ENCODE measurements at places on chromosomes 2 and 18.
A peak's percentile ranks its signal among the peaks of the same experiment; 100 is the strongest.

- DNase-seq = no peak
Observed at GRCh38 chr2:25470806-25471205, 129.1 kb upstream of the DNMT3A start.

DNA sequence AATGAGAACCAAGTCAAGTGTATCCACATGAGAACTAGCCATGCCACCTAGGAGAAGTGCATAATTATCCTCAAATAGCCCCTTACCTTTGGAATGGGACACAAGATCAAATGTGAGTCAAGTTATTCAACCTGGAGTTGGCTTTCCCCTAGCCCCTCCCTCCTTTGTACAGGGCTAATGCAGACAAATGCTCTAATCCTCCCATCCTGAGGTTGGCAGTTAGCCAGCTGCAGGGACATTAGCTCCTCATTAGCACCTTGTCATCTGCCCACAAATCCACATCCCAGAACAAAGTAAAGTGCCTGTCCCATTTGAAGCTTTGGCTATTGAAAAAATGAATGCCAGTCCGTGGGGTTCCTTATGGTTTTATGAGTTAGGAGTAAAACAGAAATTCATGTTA is 294.1 kb upstream of the FANCL start:
- DNase-seq = no peak

GRCh38 chr2:199955339-199956061 is at the start of the genes MAIP1 and TYW5:
Gene MAIP1, plus strand, starts transcription at chr2:199955582. Its CDS starts 217 bp downstream, at chr2:199955799.
Gene TYW5, minus strand, starts transcription at chr2:199955491. Its CDS starts 21 bp downstream, at chr2:199955470.
- DNase-seq = peak; percentile 86

DNA sequence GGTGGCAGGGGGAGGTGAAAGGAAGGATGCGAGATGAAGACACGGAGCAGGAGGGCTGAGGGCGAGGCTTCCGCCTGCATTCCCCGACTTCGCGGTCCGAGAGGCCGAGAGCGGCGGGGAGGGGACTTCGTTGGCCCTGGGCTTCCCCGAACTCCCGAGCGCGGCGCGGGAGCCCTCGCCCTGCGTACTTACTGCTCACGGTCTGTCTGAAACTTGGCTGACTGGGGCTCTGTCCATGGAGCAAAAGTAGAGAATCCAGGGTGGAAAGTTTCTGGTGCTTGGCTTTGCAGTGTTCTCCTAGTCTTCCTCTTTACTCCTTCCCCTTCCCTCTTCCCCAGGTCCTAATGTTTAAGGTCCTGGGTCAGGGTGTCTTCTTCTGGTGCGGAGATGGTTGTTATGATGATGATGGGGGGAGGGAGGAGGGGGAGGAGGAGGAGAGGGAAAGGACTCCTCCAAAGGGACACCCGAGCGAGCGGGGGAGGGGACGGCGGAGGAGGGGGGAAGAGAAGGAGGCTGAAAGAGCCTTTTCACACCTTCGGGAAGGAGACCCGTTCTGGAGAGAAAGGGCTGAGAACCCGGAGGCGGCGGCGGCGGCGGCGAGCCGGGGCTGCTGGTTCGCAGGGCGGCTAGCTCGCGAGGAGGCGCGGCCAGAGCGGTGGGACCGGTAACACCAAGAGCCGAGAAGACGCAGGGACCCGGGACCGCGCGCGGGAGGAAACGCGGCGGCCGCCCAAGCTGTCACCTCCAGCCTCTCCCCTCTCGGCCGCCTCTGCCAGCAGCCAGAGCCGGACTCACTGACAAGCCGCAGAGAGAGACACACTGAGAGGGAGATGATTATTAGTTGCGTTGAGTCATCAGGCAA is at the start of gene SATB2:
TSS of gene SATB2 (minus strand) at position 793 of the 862 bp plus-strand sequence. CDS start 1,902 bp downstream, outside the sequence.
- DNase-seq = peak; percentile 90

- no peak for DNase-seq
Observed at GRCh38 chr2:118657466-118657865, 190.0 kb downstream of the EN1 start.

- DNase-seq = no peak
Observed at GRCh38 chr2:219810895-219811294, 183.5 kb downstream of the SLC4A3 start.

- peak; percentile 30 for DNase-seq
Observed at GRCh38 chr2:105744909-105745853, at the start of gene NCK2. Gene NCK2, plus strand, starts transcription at chr2:105744912. Its CDS starts 110,152 bp downstream, at chr2:105855064.

- DNase-seq = no peak
Observed at GRCh38 chr2:112047537-112048235, 7.4 kb upstream of the TMEM87B start.

DNA sequence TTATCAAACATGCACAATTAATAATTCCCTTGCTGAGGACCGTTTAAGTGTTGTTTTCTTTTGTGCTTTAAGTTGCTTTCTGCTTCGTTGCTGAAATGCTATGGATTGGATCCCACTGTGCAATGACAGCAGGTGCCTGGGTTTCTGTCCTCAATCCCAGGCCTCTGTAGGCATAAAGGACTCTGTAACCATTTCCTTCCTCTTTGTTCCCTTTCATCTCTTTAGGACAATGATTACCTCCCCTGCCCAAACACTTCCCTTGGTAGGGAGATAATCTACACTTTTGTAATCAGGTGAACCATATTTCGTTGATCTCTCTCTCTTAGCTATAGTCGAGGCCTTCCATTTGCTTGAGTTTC is 58.6 kb upstream of the LYPD6B start:
- DNase-seq = no peak

DNA sequence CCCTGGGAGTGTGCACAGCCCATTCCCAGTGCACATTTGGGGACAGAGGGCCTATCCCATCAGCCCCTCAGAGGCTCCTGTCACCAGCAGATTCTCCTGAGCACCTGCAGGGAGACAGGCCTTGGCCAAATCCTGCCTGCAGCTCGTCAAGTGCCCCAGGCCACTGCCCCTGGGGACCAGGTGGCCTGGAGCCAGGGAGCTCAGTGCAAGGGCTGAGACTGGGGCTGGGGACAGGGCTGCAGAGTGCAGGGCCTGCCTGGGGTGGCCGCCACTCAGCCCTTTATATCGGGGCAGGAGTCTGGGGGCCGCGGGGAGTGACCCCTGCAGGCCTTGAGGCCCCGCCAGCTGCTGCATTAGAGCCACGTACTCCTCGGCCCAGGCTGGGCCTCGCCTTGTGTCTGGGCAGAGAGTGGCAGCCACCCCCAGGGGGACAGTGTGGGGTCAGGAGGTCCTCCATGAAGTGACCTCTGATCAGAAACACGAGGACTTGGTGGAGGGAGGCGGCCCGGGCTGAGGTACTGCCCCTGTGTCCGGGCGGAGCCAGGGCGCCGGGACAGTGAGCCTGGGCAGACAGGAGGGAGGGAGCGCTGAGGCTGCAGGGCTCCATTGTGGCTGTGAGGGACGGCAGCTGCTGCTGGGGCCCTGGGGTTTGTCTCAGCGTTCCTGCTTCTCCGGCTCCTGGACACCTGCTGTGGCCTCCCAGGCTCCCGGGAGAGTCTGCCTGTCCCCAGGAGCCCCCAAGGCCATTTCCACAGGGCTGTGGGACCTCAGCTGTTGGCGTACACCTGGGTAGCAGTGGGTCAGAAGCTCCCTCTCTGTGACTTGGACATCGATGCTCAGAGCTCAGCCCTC is 24.2 kb downstream of the GPC1 start:
- no peak for DNase-seq

GRCh38 chr2:165582409-165582808 is 112.9 kb downstream of the CSRNP3 start:
- peak; percentile 15 for DNase-seq

DNA sequence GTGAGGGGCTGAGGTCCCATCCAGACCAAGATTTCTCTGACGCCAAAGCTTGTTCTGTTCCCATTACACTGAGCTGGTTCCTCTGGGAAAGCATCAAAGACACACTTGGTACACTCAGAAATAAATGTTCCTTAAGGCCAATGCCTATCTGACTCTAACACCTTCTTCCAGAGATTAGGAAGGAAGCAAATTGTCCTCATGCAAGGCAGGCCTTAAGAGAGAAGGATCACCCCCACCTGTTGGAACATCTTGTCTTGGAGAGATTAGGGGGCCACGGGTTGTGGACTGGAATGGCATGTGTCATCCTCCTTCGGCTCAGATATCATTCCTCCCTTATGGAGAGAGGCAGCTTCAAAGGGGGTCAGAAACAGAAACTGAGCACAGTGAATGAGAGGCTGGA is 100.2 kb downstream of the ANKRD44 start:
- DNase-seq = no peak

DNA sequence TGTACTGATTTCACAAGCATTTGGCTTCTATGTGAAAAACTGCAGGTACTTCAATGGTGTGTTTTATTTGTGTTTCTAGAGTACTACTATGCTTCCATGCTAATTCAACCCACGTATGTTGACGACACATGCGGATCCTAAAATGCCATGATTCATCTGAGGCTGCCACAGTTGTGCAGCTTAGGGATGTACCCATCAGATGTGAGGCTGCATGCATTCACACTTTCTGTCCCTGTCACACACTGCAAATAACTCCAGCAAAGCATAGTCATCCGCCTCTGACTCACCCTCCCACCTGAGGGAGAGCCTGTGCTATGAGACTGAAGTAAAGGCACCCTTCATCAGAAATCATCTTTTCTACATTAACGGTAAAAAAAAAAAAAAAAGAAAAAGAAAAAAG is 22.1 kb upstream of the SERTAD2 start:
- peak; percentile 56 for DNase-seq

GRCh38 chr2:224937887-224938286 is 104.4 kb downstream of the DOCK10 start:
- DNase-seq = no peak

- no peak for DNase-seq
Observed at GRCh38 chr2:239977111-239977510, 48.0 kb downstream of the NDUFA10 start.

GRCh38 chr2:15727396-15728244 is 136.0 kb downstream of the DDX1 start:
- no peak for DNase-seq

- DNase-seq = peak; percentile 42
Observed at GRCh38 chr2:173982918-173983317, 17.7 kb upstream of the SP3 start.

DNA sequence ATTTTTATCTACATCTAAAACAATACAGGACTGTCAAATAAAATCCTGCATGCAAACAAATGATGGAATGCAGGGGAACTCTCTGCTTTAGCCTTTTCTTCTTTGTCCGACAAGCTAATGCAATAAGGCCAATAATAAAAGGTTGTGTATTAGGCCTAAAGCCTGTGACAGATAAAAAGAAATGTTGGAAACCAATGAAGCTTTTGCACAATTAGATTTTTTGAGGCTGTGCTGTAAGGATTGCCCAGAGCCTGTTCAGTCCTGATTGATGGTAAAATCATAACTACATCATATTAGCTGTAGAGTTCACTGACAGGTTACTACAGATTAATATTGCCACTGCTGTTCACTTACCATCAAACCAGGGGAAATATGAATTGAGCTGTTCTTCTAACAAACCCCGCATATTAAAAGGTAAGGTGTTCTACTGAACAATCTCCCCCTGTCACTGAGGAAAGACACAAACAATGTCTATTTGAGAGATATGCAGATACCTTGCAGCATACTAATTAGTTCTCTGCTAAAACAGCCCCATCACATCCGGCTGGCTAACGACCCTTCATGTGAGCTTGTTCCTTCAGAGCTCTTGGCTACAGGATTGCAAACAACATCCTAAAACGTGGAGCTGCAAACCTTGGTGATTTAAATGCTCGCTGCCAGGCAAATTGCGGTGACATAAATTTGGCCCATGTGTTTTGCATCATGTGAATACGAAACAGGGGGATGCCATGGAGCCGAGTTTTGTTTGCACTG is 305.4 kb downstream of the MTX2 start:
- DNase-seq = no peak

- DNase-seq = no peak
Observed at GRCh38 chr2:104443145-104443544, 410.8 kb upstream of the POU3F3 start.

- DNase-seq = no peak
Observed at GRCh38 chr2:128548461-128548891, 229.8 kb upstream of the HS6ST1 start.

GRCh38 chr18:75815767-75816166 is 388.3 kb upstream of the SMIM21 start:
- DNase-seq = no peak

DNA sequence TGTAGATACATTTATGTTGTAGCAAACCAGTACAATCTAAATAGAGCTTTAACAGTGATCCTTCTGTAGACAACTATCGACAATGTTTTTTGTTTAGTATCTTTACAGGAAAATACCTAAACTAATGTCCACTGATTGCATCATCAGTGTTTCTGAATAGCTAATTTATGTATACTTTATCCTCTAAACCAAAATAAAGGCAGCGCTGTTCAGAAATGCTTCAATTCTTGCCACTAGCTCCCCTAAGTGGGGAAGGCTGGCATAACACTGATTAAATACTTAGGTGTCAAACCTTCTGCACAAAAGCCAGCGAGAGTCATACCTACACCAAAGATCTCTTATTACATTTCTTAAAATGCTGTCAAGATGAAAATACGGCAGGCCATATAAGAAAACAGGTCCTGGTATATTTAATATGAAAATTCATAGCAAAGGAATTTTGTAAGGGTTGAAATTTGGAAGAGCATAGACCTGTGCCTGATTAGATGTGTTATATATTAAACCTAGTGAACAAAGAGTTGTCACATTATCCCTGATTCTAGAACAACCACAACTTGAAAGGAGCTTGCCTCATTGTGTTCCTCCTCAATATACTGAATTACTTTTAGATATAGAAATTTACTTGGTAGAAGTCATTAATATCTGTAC is 1693.4 kb upstream of the SLC39A10 start:
- peak; percentile 46 for DNase-seq

DNA sequence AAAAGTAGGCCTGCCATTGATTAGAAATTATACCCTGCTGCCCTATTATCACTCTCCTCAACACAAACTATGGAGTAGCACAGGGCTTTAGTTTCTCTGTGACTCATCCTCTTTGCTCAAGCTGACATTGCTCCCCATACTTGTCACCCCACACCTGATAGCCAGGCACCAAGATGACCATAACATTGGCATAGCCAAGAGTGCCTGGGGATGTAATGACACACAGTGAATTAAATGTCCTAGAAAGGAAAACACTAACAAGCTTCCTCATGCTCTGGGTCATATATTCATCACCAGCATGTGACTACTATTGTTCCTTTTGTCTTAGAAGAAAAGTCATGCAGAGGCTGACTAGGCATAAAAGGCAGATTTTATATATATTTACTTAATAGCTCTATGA is 137.8 kb upstream of the RND3 start:
- no peak for DNase-seq
